ENCODE measurements at places on chromosomes 2 and 18.
A peak's percentile ranks its signal among the peaks of the same experiment; 100 is the strongest.

DNA sequence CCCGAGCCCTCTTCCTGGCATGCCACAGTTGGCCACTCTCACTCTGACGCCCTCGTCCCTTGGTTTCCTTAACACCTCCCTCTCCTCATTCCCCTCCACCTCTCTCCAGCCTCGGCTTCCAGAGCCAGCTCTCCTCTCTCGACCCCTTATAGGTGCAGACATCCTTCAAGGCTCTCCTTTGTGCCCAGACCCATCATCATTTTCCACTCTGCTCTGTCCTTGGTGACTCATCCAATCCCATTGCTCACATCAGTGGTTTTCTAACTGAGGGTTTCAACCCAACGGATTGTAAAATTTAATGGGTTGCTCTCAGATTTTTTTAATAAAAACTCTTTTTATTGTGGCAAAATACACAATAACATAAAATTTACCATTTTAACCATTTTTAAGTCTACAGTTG, 6.2 kb downstream of the ST8SIA5 start:
- no peak for DNase-seq

GRCh38 chr18:56142001-56142400, 496.4 kb downstream of the TXNL1 start:
- no peak for DNase-seq

DNA sequence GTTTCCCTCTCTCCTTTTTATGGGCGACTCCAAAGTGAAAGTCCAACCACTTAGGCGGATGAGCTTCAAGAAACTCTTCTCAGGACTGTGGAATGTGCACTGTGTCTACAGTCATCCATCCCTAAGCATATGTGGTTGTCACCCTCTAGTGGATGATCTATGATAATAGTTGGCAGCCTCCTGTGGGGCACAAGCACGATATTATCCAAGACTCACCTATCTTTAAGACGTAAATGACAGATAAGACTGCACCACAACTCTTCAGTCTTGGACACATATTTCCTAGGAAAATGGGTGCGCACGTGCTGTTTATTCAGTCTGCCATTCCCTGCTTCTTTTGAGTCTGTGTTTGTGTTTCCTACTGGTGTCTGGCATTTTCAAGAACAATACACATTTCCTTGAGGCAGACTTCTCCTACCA, 145.5 kb upstream of the CTAGE1 start:
- DNase-seq, result no peak

GRCh38 chr2:82811946-82812345, 1647.1 kb downstream of the SUCLG1 start:
- DNase-seq, result no peak

- DNase-seq, result no peak
These were observed 830.8 kb upstream of the SLC39A10 start for GRCh38 chr2:194826241-194826640.

GRCh38 chr2:163490281-163490680, 245.5 kb downstream of the FIGN start:
- no peak for DNase-seq

- no peak for DNase-seq
These were observed 13.9 kb downstream of the CNTNAP5 start for GRCh38 chr2:124039032-124039431.

- DNase-seq, result no peak
These were observed 564.1 kb downstream of the SUCLG1 start for GRCh38 chr2:83894976-83895375.

DNA sequence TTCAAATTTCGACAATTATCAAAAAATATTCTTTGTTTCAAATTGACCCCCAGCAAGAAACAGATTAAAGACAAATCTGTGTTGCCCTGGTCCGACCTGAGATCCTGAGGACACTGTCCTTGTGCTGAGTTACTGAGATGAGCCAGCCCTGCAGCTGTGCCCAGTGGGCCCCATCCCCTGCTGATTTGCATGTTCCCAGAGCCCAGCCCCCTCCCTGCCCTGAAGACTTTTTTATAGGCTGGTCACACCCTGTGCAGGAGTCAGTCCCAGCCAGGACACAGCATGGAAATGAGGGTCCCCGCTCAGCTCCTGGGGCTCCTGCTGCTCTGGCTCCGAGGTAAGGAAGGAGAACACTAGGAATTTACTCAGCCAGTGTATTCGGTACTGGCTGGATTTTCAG, 31.4 kb upstream of the ZNG1B start:
- DNase-seq, result no peak

- no peak for DNase-seq
These were observed 247.4 kb downstream of the MYO3B start for GRCh38 chr2:170425281-170425751.

DNA sequence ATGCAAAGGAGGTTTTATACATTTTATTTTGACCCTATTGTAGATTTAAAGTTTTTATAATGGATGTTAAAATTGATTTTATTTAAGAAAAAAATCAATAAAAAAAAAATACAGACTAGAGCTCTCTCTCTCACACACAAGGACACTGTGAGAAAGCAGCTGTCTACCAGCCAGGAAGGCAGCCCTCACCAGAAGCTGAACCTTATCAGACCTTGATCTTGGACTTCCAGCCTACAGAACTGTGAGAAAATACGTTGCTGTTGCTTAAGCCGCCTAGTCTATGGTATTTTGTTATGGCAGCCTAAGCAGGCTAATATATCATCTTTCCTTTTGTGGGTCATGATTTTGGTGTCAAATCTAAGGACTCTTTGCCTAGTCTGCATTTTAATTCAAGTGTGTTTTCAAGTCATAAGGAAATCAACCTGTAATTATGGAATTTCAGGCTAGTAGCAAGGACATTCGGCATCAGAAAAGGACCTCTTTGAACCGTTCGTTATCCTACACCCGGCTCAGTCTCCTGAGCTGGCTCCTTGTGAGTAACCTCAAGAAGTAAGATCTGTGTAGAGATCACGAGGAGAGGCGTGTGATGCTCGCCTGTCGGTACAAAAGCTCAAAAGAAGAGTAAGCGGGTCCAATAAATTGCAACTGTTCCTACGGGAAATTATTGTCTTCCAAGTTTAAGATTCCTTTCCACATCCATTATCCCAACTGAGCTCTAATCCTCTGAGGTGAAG, 98.2 kb downstream of the PDCL3 start:
- no peak for DNase-seq

DNA sequence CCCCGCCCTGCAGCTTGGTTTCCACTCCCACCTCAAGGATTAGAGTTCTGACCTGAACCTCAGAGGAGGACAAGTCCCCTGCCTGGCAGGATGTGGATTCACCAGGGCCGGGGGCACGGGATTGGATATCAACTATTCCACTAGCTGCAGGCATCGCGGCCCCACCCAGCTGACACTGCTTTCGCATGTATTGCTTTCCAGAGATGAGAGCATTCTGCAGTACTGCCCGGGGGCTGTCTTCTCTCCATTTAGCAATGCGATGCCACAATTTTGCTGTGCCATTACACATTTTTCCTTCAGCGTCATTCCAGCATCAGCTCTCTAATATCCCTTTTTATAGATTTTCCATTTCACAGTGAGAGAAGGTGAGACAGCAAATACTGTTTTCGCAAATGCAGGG, 42.0 kb downstream of the CTIF start:
- DNase-seq, result no peak

GRCh38 chr2:159444754-159445153, 158.3 kb upstream of the WDSUB1 start:
- DNase-seq, result no peak

GRCh38 chr2:86624267-86624547, 542 bp upstream of the RNF103 start:
- DNase-seq, result no peak

GRCh38 chr18:55694291-55694690, 106.3 kb upstream of the TCF4 start:
- DNase-seq, result no peak

DNA sequence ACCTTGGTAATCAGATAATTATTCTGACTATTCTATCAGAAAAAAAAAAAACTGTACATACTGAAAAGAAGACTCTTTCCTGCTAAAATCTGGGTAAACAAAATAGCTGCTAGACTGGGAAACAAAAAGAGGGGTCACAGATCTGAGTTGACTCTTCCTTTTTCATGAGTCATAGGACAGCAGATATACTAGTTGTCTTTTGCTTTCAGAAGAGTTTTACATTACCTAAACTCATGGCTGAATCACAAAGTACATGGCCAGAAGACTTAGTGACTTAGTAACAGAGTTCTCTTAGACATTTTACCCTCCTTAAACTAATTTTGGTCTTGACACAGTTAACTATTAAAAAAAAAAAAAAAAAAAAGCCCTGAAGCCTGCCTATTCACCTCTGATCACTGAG, 834.0 kb upstream of the FSHR start:
- no peak for DNase-seq

DNA sequence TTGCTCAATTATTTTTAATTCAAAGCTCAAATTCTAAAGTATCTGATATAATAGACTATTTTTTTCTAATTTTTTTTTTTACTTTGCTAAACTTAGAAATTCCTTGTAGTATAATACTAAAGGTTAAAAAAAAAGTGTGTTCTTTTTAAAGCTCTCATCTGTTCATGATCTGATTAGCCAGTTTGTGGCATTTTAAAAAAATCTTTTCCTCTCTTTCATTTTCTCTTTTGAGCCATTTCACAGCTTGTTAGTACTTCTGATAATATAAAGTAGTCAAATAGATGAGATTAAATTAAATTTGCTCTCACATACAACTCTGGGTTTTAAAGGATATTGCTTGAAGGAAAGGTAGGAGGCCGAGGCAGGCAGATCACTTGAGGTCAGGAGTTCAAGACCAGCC, 40.7 kb upstream of the NEMP2 start:
- no peak for DNase-seq

- DNase-seq, result no peak
These were observed 57.7 kb downstream of the RRM2 start for GRCh38 chr2:10180229-10180628.

GRCh38 chr18:50172367-50172766, 22.6 kb downstream of the MYO5B start:
- no peak for DNase-seq

- DNase-seq, result no peak
These were observed 135.8 kb upstream of the DSEL start for GRCh38 chr18:67652288-67652687.

GRCh38 chr2:29374823-29375222, 259.6 kb downstream of the CLIP4 start:
- no peak for DNase-seq

- DNase-seq, result no peak
These were observed 42.0 kb upstream of the HS6ST1 start for GRCh38 chr2:128360711-128361110.

GRCh38 chr2:174785481-174785880, 21.2 kb upstream of the CHRNA1 start:
- no peak for DNase-seq

GRCh38 chr18:56162311-56163265, 475.8 kb downstream of the TXNL1 start:
- no peak for DNase-seq

- no peak for DNase-seq
These were observed 226.8 kb downstream of the TNS1 start for GRCh38 chr2:217775920-217776503.

DNA sequence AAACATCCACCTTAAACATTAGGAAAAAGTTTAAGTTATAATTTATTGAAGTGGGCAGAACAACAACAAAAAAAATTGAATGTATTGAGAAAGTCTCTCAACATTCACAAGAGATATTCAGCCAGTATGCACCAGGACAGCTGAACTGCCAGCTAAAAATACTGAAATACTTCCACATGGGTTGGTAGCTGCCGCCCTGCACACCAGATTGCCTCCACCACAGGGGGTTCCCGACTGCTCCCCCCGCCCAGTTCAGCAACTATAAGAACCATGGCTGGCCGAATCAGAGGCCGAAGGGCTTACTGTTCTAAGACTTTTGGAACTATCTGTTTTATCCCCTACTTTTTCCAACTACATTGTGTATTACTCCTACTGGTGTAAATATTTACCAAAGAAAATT, 150.0 kb upstream of the LRP1B start:
- DNase-seq, result no peak

GRCh38 chr2:157324331-157324843, 1.2 kb downstream of the ERMN start:
- DNase-seq, result no peak

DNA sequence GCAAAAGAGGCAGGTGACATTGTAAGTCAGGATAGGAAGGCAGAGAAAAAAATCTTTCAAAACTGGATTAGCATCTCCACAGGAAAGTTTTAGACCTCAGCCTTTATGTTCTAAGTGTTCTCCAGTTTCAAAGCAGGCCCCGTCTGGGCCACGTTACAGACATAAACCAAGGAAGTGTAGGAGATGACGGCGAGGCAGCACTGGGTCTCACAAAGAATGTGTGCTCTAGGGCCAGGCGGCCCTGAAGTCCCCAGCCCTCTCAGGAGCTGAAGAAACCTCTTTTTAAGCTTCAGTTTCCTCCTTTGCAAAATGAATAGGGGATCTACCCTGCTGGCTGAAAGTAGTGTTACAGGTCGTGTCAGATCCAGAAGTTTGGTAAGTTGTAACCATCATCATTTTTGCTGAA, 81.7 kb downstream of the SPRED2 start:
- DNase-seq, result no peak

- DNase-seq, result no peak
These were observed 188.0 kb upstream of the PKDCC start for GRCh38 chr2:41859615-41860514.

- DNase-seq, result no peak
These were observed 392.1 kb downstream of the PTH2R start for GRCh38 chr2:208798698-208799097.

DNA sequence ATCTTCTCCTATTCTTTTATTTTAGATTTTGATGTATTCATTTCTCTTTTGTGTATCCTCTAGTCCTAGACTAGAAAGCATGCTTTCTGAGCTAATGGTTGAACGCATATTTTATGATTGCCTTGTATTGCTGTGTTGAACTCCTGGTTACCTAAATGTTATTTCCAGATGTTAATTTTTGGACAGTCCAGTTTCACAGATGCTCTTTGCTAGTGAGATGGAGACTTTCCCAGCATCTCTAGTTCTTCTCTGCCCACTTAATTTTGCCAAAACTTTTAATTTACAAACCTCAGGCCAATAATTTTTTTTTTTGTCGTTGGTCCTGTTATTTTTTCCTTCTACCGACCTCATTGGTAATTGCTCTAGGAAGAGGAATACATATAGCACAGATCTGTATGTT, 153.2 kb downstream of the HAUS1 start:
- no peak for DNase-seq

DNA sequence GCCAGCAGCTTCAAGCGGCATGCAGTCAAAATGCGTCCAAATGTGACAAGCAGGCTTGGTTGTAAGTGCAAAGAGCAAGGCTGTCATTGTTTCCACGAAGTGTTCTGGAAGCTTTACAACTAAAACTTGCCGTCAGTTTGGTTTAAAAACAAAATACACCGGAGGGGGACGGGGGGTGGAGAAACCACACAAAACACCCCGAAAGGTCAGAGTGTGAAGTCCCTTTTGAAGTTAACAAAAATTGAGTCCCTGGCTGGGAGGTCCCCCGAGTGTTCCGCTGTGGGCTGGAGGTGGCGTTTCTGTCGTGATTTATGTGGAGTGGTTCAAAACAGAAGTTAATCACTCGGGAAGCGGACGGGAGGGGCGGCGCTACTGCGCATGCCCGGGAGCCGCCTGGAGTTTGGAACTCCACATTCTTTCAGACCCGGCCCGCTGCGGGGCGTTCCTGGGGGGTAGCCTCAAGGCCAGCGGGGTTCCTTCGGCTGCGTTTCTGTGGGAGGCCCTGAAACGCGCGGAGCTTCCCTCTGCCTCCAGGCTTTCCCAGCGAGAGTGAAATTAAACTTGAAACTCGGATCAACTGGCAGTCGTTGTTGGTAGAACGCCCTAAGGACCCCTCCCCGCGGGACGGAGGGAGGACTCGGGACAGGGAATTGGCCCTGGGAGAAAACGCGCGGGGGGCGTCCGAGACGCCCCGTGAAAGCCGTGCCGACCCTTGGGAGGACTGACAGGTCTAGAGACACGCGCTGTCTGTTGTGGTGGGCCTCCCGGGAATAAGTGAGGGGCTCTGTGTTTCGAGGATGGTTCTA, 1.4 kb downstream of the TGIF1 start:
- DNase-seq, result peak; percentile 63

GRCh38 chr2:149597050-149597667, 9.6 kb upstream of the MMADHC start:
- no peak for DNase-seq

All from stimulated activated CD8-positive, alpha-beta memory T cell treated with anti-CD3 and anti-CD28 coated beads, Interleukin-15, amount 100 ng/mL, for 24 hours (primary cell).